Activated gamma-delta T cell (primary cell): ENCODE measurements at places on chromosomes 16 and 17.

DNA sequence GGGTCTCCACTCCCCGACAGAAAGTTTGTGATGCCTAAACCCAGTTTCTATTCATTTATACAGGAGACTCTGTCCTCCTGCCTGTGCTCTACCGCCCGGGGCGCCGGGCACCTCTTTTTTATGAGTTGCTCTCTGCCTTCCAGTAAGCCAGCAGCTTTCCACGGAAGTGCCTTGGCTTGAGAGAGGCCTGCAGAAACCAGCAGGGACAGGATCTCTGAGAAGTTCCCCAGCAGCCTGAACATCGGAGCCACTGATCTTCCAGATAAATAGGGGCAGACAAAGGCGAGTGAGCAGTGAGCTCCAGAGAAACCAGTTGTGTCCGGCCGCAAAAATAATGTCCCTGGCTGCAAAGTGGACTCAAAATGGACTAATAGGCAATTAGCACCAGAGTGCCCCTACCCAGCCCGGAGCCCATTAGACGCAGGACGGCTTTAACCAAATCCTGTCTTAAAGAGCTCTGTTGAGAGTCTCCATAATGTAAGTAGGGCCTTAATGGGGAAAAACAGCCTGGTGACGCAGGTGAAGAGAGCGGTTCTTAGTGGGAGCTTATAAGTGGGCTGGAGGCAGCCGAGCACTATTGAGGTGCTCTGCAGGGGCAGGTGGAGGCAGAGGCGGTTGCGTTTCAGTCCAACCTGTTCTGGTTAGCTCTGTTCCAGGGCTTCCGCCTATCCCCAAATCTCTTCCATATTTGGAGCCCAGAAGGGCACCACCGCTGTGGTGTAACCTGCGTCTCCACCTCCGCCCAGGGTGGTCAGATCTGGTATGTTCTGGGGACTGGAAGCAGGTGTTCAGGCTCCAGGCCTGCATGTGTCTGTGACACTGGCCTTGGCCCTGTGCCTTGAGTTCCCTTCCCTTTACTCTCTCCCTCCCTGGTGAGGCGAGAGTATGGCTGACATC lies 74.1 kb downstream of the NT5M start:
- DNase-seq, result no peak

DNA sequence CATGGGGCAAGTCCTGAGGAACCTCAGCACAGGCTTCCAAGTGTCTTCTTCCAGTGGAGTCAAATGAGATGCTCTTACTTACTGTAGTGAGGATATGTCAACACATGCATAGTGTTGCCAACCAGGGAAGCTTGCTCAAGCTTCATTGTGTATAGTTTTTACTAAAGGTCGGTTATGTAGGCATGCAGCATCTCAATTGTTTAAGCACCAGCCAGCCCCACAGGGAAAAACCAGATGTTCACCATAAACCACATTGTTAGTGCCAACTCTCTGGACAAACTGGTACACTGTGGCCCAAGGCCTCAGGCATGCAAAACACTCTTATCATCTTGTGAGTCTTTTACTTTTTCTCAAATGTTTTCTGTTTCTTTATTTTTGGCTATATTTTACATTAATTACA lies 152.1 kb downstream of the PHKB start:
- DNase-seq, result no peak

GRCh38 chr16:27841911-27842310 lies 221.6 kb downstream of the GSG1L start:
- DNase-seq, result no peak

DNA sequence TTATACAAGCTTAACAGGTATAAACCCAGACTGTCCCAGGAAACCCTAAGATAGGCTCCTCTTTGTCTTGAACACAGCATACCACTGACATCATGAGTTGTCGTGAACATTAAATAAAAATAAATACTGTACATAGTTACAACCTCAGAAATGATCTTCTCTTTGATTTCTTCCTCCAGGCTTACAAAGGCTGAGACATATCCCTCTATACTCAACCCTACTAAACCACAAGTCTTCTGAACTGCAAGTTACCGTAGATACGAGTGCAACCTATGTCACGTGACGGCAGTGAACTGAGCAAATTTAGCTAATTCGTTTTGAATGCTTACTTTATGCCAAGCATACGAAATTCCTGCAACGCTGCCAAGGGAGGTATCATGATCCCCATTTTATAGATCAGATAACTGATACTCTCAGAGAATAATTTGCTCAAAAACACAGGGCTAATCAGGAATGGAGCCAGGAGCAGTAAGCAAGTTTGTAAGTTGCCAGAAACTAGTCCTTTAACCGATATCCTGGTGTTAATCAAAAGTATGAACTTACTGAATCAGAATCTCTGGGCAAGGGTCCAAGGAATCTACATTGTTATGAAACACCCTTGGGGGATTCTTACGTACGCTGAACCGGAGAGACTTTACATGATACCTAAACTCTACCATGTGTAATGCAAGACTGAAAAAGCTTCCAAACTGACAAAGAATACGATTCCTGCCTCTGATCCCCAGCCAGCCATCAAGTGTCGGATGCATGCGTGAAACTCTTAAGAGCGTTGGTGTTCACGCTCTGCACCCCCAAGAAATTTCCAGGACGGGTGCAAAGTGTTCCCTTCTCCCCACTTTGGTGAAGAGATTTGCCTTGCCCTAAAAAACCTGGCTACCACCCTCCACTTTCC lies 106.2 kb downstream of the XYLT1 start:
- DNase-seq, result no peak

DNA sequence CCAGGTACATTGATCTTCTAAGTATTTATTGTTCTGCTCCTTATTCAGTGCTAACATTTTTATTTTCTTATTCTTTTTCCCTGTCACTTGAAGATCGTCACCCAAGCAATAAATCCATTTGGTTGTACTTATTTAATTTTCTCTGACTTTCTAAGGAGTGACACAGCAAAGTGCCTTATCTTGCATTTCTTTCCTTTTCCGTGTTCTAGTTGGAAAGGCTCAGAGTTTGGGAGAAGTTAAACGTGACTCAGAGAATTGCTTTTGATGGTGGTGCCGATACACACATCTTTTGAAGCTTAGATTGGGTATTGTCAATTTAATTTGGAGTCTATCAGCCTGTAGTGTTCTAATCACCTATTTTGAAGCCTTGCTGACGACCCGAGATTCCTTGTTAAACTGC lies 72.0 kb downstream of the PITPNC1 start:
- no peak for DNase-seq

GRCh38 chr16:82331397-82331796 lies 161.4 kb upstream of the MPHOSPH6 start:
- DNase-seq, result no peak

- DNase-seq, result no peak
Measured at GRCh38 chr17:35254107-35254773, 11.4 kb downstream of the SLFN5 start.

- DNase-seq, result no peak
Measured at GRCh38 chr16:14315683-14316320, 244.7 kb downstream of the MRTFB start.

DNA sequence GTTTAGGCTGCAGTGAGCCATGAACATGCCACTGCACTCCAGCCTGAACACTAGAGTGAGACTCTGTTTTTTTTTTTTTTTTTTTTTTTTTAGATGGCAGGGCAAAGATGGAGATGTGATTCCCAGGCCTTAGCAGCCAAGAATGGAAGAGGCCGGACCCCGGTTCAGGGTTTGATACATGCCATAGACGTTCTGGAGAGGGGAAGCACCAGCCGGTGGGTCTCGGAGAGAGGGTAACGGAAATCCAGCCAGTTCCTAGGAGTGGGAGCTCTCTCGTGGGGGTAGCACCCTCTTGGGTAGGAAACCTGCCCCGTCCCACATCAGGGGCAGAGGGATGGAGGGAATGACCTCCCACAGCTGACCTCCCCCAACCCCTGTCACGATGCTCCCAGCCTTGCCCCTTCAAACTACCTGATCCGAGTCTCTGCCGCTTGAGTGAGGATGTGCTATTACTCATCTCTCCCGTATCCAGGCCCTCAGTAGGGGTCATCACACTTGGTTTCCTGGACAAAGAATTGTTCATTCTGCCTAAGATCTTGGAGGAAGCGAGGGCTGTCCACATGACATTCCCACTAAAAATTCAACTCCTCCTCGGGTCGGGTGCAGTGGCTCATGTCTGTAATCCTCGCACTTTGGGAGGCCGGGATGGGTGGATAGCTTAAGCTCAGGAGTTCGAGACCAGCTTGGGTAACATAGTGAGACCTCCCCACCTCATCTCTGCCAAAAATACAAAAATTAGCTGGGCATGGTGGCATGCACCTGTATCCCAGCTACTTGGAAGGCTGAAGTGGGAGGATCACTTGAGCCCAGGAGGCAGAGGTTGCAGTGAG lies 47.3 kb downstream of the MIS12 start:
- DNase-seq, result no peak

DNA sequence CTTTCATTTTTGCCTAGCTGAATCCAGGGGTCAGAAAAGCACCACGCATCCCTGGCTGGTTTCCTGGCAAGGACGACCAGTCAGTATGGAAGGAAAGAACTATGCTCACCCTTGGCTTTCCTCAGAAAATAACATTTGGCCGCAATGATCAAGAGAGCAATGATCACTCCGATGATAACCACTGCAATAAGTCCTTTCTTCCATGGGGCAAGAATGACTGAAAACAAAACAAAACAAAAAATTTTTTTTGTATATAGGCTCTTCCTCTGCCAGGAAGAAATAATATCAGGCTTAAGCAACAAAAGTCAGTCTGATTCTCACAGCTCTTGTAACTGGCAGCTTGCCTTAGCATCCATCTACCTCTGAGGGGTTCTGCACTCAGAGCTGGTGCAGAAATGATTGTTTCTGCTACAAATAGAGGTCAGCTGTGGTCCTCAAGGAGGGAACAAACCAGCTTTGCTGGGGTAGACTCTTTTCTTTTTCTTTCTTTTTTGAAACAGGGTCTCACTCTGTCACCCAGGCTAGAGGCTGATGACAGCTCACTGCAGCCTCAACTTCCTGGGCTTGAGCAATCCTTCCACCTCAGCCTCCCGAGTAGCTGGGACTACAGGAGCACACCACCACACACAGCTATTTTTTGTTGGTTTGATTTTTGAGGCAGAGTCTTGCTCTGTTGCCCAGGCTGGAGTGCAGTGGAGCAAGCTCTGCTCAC lies 35.7 kb downstream of the PECAM1 start:
- no peak for DNase-seq

DNA sequence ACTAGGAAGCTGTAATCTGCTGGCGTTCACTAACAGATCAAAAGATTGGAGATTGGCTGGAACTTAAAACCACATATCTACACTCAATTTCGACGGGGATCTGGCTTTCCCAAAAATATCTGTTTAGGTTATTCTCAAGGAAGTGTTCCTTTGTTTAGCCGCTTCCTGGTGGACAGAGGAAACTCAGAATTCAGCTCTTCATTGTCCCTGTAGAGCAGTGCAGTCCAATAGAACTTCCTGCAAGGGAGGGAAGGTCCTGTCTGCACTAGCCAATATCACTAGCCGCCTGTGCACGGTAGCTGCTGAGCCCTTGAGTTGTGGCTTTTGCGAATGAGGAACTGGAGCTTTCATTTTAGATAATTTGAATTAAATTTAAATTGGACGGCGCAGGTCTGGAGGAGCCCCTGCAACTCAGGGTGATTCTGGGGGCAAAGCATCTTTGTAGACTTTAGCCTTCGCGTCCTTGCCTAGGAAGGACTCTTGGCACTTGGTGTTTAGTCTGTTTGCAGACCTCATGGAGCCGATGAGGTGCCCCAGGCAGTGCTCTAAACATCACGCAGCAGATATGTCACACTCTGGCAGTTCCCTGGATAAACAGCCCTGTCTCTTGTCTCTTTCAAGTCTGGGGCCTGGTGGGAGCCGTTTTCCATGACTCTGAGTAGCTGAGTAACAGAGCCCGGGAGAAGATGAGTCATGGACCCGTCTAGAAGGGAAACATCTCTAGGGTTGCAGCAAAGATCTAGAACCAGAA lies 122.2 kb downstream of the CCDC182 start:
- DNase-seq, result no peak

DNA sequence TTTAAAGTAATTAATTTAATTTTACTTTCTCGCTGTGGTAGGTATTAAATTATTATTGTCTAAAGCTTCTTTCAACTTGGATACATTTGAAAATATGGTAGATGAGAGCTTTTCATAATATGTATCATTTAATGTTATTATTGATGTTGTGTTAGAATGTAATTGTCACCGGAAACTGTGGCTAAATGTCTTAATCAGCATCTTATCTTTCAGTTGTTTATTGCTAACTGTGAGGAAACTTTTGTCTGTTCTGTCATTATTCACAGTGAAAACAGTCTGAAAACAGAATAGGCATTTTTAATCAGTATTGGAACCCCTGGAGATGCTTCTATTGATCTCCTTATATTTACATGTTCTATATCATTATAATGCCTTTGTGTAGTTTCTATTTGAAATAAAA lies 120.7 kb downstream of the STXBP4 start:
- DNase-seq, result no peak

DNA sequence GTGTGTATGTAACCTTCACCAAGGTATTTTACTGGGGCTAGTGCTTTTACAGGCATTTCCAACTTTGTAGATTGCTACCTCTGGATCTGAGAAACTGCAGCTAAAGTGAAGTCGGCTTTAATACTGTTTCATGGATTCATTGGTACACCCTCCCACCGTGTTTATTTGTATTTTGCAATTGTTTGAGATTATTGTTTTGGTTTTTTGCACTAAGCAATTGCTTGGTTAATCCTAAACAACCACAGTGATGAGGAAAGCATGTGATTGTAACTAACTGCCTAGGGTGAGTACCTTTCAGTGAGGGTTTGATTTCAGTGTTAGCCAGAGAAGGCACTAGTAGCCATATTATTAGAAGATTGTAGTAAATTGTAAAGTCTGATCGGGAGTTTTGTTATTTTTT lies 3.3 kb downstream of the LUC7L3 start:
- no peak for DNase-seq

DNA sequence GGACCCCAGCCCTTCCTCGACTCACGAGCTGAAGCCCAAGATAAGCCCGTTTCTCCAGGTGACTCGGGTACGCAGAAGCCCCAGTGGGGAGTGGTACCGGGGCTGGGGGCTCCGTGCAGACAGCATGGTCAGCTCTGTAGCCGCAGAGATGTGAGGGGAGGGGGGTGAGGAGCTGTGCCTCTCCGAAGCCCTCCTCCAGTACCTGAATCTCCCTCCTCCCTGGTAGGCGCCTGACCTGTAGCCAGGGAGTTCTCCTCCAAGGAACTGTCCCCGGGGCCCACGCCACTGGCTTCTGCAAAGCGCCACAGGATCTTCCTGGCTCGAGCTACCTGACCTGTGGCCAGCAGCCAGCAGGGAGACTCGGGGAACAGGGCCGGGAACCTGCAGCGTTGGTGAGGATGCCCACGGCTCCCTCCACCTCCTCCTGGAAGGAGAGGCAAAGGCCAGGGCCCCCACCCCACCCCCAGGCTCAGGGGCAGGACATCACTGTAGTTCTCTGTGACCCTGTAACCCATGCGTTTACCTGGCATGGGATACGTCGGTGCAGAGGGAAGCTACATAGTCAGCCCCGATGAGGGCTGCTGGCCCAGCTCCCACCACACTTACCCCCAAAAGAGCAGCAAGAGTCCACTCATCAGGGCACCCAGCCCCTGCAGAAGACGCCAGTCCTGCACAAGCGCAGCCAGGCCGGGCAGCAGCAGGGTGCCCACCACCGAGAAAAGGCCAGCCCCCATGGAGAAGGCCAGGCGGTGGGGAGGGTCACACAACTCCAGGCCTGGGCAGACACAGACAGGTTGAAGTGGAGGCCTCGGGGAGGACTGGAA lies 1.7 kb downstream of the SLC22A31 start:
- DNase-seq, result no peak

- no peak for DNase-seq
Measured at GRCh38 chr16:67254801-67255552, 6.2 kb downstream of the SLC9A5 start.

GRCh38 chr16:1651974-1652312 lies 26.1 kb upstream of the JPT2 start:
- no peak for DNase-seq
